ENCODE measurements at places on chromosomes 4 and X.

GRCh38 chrX:11329021-11329420 lies 35.8 kb downstream of the AMELX start:
- DNase-seq = no peak

DNA sequence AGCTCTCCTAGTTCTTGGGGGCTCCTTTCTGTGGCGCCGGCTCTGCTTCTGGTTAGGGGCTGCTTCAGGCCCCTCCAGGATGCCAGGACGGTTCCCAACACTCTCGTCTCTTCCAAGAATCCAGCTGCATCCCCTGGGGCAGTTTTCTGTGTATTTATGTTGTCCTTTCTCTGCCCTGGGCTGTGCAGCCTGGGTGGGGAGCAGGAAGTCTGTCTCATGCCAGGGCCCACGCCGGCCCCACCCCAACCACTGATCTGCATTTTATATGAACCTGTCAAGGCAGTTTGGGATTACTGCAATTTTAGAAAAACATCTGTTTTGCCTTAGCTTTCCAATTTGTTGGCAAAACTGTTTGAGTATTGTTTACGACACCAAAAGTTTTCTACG lies 14.6 kb downstream of the CTBP1 start:
- no peak for DNase-seq

GRCh38 chr4:149638073-149638472 lies 177.6 kb downstream of the IQCM start:
- no peak for DNase-seq

GRCh38 chr4:130043732-130044160 lies 947.8 kb downstream of the C4orf33 start:
- no peak for DNase-seq

- no peak for DNase-seq
Observed at GRCh38 chr4:142278663-142279062, 567.4 kb downstream of the INPP4B start.

DNA sequence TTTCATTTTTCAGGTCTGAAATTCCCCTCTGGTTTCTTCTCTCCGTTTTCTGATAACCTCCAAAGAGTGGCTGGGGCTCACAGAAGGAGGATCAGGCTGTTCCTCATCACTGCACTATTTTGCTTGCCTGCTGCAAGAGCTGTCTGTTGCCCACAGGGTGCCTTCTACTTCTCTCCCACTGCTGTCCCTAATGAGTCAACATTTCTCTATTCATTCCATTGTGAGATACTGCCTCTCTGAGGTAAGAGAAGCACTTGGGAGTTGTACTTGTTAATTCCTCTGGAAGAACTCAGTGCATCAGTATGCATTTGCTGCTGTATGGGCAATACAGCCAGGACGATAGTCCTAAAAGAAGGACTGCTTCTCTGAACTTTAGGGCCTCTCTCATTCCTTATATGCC lies 34.8 kb downstream of the CT47B1 start:
- no peak for DNase-seq

DNA sequence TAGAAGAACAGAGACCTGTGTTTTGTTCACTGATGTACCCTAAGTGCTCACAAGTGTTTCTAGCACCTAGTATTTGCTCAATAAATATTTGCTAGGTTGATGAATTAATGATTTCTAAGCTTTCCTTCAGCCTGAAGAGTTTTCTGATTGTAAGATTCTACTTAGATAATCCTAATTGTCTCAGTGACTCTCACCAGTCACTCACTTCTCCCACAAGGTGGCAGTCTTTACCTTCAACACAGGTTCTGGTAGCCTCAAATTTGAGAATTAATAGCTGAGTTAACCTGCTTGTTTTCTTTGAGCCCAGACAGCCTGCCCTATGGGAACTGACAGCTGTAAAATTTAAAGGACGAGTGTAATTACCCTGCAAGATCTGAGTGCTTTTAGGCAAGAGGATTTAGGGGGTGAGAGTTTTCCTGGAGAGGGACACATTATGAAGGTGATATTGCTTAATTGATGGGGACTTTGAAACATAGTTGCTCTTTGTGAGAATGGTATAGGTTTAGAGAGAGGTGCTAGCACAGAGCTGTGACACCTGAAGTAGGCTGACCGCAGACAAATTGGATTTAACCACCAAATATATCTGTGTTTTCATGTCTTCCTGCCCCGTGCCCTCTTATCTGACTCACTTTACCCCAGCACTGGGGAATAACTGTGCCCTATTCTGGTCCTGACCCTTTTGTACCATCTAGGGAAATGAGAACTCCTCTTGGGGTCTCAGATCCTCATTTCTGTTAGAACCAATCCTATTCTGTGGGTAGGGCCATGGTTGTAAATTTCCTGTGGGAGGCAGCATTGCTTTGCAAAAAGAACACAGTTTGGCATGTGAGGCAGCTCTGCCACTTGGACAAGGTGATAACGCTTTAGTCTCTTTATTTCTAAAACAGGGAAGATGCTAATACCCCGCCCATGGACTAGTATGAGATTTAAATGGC lies 27.7 kb downstream of the CD38 start:
- DNase-seq = peak; percentile 46

DNA sequence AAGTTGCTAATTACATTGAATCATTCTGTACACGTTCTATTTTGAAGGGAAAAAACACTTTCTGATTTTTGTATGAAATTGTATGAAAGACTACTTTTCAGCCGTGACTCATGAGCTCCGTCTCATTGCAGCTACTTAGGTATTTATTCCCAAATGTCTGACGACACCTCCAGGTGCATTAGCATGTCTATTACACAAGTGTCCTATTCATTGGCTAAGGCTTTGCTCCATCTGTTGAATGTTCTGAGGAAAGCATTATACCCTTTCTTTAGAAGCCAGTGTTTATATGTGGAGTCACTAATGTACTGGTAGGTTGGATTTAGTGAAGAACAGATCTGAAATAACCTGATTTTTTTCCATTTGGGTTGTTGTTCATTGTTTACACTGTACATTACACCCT lies 51.8 kb downstream of the MAP7D3 start:
- DNase-seq = no peak

GRCh38 chrX:8864161-8864560 lies 63.0 kb upstream of the FAM9A start:
- peak; percentile 15 for DNase-seq

DNA sequence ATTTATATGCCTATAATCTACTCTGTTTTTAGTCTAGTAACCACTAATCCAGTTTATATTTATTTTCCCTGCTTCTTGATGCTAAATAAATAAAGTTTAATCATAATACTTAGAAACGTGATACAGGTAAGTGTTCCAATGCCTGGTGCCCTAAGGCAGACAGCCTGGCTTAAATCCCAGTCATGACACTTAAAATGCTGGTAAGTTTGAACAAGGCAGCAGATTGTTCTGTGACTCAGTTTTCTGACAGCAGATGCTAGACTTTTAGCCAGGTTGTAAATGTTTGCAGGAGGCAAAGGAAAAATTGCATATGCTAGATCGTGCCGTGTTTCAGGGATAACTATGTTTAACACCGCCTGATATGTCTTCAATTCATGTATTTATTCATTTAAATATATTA lies 2661.6 kb downstream of the PCDH7 start:
- no peak for DNase-seq

- DNase-seq = no peak
Observed at GRCh38 chrX:66918511-66918910, 279.6 kb upstream of the EDA2R start.

GRCh38 chr4:102535398-102536082 lies 34.4 kb downstream of the NFKB1 start:
- DNase-seq = no peak

DNA sequence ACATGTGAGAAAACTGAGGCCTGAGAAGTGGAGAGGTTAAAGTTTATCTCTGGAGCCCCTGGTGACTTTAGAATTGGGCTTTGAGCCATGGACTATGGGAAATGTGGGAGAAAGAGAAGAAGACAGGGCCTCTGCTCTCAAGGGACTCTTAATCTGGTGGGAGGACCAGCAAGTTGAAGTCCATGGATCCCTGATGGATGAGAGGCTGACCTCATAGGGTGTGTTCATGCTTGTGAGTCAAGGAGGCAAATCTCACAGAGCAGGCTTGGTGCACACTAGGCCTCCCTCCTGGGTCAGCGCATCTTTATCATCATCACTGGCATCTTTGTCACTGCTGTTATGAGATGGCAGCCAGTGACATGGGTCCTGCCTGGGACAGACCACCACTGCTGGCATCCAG lies 211.9 kb downstream of the AFAP1 start:
- no peak for DNase-seq

GRCh38 chrX:132412208-132412607 lies 76.6 kb downstream of the MBNL3 start:
- DNase-seq = no peak

- DNase-seq = peak; percentile 53
Observed at GRCh38 chrX:104922206-104922621, 298.3 kb downstream of the TEX13A start.

DNA sequence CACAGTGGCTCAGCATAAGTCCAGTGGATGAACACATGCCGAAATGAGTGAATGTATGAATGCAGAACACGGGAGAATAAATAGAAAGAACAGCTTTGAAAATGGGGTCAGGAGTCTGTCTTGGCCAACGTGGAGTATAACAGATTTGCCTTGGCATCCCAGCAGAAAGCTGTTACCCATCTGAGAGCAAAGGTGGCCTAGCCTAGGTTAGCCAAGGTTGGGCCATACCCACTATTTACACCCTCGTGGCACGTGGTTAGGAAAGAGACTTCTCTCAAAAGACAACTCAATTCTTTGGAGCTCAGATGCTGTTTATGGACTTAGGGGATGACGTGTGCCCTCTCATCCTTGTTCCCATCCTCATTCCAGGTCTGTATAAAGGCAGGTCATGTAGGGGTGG lies 127.3 kb downstream of the NSUN7 start:
- no peak for DNase-seq

- DNase-seq = peak; percentile 59
Observed at GRCh38 chrX:17375367-17375636, 302 bp downstream of the NHS start.

DNA sequence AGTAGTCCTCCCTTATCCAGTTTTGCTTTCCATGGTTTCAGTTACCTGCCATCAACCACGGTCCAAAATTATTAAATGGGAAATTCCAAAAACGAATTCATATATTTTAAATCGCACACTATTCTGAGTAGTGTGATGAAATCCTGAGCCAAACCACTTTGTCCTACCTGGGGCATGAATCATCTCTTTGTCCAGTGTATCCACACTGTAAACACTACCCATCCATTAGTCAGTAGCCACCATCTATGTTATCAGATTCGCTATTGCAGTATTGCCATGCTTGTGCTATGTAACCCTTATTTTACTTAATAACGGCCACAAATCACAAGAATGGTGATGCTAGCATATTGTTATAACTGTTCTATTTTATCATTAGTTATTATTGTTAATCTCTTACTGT lies 704.6 kb downstream of the SMARCA1 start:
- no peak for DNase-seq

- DNase-seq = no peak
Observed at GRCh38 chrX:103431316-103431715, 55.0 kb downstream of the BEX3 start.

GRCh38 chr4:114335339-114335738 lies 263.3 kb upstream of the UGT8 start:
- DNase-seq = no peak

Measured in NCI-H748 treated with DMSO at 0.1 percent for 48 hours (cell line).